ENCODE measurements at places on chromosomes 7 and 10.

DNA sequence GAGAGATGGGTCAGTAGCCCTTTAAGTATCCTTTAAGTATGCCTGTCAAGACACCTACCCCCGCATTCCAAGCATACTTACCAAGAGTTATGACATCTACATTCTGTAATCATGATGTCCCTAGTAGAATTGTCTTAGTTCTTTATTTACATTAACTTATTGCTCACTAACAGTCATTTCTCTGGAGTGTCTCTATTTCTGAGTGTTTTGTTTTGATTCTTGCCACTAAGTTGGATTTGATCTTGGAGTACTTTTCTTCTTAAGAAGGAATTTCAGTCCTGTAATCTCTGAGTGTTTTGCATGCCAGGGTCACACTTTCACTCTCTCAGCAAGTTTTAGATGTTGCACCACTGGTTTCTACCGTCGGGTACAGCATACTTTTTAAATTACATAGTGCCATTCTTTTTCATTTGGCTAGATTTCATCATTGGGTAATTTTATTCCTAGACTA, 1053.9 kb downstream of the KCNMA1 start:
- no peak for DNase-seq

- no peak for DNase-seq
Observed at GRCh38 chr10:126586128-126586527, 84.4 kb downstream of the C10orf90 start.

GRCh38 chr10:44281089-44281613, 103.7 kb downstream of the CXCL12 start:
- DNase-seq = no peak

DNA sequence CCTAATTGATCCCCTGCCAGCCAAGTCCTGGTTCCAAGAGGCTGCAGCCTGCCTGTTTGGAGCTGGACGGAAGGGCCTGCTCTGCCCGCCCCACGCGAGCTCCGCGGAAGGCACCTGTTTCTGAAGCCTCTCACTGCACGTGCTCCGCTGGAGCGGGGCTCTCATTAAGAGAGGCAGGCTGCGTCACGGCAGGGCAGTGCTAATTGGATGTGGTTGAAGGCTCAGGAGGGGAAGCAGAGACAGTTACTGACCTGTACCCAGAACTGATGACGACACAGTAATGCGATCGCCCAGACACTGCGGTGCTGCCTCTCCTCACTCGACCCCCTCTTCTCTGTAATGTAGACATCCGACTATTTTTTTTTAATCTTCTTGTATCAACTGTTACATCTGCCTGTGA, 411.1 kb upstream of the MGMT start:
- no peak for DNase-seq

GRCh38 chr10:36171556-36171952, 529.5 kb upstream of the FZD8 start:
- DNase-seq = no peak

- DNase-seq = no peak
Observed at GRCh38 chr7:108227366-108227765, 97.2 kb upstream of the LAMB4 start.

DNA sequence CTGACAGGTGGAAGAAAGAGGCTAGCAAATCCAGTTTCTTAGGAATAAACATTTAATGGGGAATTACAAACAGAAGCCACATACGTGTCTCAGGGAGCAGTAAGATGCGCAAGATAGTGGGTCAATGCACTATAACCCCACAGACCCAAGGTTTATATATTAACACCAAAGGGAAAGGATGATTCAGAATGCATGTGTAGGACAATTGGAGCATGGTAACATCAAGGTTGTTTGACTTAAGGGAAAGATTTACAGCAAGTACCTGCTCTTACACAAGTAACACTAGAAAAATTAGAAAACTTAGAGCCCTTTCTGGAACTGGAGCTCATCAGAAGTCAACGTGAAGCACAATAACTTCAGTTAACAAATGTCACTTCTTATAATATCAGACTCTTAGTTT, 161.1 kb upstream of the ZWINT start:
- DNase-seq = no peak

GRCh38 chr7:29599026-29599425, 35.4 kb downstream of the PRR15 start:
- no peak for DNase-seq

DNA sequence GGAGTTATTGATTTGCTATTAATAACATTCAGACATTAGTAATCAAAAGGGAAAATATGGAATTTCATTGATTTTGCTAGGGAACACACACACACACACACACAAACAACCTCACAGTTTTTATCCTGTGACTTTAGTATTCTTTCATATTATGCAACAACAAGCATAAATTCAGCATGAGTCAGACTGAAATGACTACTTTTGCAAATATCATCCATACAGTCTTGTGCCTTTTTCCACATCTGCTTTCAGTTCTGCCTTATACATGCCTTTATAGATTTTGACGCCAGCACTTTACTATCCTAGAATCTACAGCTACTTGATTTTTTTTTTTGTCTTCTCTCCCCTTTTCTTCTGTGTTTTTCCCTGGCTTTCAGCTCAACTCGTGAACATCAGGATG, 975.8 kb upstream of the LRRTM3 start:
- DNase-seq = no peak

- no peak for DNase-seq
Observed at GRCh38 chr10:12098966-12099365, 30.2 kb downstream of the DHTKD1 start.

GRCh38 chr10:4073912-4074311, 288.9 kb upstream of the KLF6 start:
- no peak for DNase-seq

DNA sequence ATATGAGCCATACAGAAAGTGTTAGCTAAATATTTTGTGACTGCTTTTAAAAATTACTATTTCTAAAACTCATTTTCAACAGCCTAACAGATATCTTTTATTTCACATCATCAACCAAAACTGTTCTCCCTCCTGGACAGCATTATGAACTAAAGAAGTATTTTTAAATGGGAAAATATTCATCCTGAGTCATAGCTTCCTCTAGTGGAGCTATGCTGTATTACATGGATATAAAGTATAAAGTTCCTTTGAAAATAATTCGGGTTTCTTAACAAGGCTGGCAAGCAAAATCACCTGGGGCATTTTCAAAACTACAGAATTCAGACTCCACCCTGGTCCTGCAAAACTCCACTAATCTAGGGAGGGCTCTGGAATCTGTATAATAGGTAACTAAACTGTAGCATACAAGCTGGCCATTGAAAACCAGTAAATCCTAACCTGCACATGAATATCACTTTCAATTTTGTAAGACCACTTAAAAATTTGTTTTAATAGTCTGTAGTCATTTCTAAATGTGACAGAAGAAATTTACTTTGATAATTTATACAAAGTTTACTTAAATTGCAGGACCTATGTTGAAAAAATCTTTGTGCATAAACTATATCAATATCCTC, 53.5 kb downstream of the SCIN start:
- DNase-seq = peak; percentile 58

DNA sequence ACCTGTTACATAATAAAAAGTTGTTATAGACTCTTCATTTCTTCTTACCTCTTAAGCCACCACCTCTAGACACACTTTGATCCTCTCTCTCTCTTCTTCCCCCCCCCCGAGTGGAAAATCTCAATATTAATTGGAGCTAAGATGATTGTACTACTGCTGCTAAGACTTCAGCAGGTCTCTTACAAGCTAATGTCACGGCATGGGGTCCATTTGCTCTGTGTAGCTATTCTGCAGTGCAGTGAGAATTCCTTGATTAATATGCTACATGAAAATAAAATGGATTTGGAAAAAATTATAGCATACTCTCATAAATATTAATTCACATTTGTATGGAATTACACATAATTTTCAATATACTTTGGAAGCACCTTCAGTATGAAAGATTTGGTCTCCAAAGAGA, 297.2 kb downstream of the AUTS2 start:
- DNase-seq = no peak

DNA sequence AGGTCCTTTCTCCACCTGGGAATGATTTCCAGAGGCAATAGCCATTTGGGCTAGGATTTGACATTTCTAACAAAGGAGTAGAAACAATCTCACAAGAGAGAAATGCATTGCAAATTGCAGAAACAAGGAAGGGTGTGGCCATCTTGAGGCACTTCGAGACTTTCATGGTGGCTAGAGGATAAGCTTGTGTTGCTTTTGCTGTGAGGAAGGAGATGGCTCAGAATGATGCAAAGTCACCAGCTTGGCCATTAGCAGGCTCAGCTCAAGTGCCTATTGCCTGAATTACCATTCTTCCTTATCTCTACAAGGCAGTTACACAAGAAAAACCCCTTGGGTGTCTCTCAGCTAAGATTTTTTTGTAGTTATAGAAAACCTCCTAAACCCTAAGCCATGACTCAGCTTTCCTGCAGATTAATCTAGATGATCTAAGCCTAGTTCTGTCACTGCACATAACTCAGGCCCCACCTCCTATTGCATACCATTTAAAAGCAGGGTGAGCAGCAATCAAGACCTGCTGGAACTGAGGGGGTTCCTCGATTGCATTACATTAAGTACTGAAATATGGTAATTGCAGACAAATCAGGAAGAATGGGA, 683.1 kb downstream of the NRG3 start:
- DNase-seq = peak; percentile 29

- no peak for DNase-seq
Observed at GRCh38 chr10:96357038-96357620, 1.7 kb downstream of the OPALIN start.

DNA sequence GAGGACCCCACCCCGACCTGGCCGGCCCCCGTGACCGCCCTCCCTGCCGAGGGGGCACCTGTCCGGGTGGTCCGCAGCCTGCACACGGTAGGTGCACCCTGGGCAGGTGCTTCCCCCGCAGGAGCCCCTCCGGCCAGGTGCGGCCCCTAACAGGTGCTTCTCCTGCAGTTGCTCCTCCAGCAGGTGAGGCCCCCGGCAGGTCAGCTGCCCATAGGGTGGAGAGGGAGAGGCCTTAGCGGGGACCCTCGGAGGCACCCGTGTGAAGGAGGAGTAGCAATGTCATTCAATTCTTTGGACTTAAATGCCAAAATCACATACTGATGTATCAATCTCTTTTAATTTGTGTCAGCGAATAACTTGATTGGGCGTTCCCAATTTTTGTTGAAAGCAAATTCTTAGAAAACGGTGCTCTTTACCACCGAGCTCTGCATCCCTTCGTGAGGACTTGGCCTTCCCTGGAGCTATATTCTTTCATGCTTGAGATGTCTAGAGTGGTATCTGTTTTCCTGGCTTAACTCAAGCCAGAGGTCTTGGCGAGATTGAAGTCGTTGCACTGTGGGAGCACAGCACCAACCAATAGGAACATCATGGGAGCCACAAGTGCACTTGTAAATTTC, 738 bp upstream of the NCAPG2 start:
- peak; percentile 22 for DNase-seq

DNA sequence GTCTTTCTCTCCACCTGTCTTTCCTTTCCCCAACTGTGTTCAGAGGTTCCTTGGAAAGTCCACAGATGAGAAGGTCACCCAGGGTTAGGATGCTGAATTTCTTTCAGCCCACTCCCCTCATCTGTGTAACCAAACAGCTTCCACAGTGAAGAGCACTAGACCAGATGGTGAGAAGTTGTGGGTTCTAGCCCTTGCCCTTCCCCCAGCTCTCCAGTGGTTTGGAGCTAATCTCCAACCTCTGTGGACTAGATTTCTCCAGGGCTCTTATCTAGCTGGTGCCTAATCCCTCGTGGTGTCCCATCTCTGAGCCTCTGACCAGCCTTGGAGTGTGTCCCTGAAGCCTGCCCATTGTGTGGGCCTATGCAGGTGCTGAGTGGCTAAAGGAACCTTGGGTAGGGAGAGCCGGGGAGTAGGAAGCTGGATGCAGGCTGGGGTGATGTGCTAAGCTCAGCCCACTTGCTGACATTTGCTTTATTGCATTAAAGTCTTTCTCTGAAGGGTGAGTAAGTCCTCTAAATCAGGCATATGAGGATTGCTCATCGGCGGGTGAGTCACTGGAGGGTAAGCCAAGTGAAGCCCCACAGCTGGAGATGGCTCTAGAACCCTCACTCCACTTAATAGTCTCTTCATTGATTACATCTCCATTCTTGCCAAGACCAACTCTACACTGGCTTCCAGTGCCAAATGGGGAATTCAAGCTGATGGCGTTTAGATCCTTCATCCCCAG, 14.9 kb downstream of the DUSP5 start:
- DNase-seq = peak; percentile 28

GRCh38 chr7:94781236-94781635, 125.3 kb upstream of the SGCE start:
- no peak for DNase-seq

GRCh38 chr7:155878250-155878649, 66.0 kb upstream of the SHH start:
- DNase-seq = no peak

- peak; percentile 73 for DNase-seq
Observed at GRCh38 chr10:17256051-17256450, 28.0 kb downstream of the VIM start.

DNA sequence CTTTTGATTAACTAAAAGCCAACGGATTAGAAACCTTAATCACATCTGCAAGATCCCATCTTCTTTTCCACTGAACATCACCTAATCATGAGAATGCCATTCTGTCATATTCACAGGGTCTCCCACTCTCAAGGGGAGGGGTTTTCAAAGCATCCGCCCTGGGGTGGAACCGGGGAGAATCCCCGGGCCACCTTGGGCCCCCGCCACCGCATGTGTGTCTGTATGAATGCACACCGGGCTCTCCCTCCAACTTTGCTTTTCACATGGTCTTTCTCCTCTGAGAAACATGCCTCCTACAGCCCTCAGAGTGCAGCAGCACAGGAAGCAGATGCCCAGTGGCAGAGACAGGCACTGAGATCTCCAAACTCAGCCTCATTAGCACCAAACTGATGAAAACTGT, 233.2 kb upstream of the PPP2R2D start:
- no peak for DNase-seq

- peak; percentile 27 for DNase-seq
Observed at GRCh38 chr10:14653271-14654161, 121.2 kb downstream of the FAM107B start.

- DNase-seq = no peak
Observed at GRCh38 chr10:52387744-52388143, 73.7 kb downstream of the DKK1 start.
